Stimulated activated CD8-positive, alpha-beta memory T cell treated with anti-CD3 and anti-CD28 coated beads, Interleukin-7, amount 100 ng/mL, for 4 hours (primary cell): ENCODE measurements at places on chromosomes 1 and 21.

DNA sequence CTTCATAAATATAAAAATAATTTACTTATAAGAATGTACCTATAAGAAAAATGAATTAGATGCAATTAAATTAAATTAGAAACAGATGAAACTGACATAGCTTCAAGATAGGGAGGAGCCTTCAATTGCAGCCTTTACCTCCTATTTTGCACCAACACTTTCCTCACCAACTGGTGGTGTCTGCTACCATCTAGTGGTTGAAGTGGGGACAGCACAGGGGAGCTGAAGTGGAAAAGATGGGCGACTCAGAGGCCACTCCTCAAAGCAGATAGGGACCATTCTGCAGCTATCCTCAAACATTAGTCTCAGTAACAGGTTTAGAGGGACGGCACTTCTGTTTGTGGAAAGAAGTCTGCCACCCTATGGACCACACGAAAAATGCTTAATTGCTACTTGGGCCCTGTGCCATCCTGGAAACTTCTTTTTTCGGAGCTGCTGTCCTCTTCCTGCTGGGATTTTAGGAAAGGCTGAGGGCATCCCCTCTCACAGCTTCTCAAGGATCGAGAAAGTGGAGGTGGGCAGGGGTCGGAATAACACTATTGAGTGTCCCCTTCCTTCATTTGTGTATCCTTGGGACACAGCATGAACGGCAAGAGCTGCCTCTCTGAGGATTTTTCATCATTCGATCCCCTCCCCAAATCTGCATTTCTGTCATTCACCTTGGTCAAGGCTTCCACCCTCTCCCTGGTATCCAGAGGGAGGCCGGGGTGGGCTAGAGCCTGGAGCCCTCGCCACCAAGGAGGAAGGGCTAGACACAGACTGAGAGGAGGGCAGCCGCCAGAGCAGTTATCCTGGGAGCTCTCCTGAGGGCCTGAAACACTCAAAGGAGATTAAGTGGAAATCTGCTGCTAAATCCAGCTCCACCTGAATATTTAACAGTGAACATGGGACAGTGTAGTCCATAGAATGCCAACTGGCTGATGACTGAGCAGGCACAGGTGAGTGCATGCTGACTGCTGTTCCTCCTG is 9.6 kb downstream of the PROK1 start:
- DNase-seq = peak; percentile 74

DNA sequence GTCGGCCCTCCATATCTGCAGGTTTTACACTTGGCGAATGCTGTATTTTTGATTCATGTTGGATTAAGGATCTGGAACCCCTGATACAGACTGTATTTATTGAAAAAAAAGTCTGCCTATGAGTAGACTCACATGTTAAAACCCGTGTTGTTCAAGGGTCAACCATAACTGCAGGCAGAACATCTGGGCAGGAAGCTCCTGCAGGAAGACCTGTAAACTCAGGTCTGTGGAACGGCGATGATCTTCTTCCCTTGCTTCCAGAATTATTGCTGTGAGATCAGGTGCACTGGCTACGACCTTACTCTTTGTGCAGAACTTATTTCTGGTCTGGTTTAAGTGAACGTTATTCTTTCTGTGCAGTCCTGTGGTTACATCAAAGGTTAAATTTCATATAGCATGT is 96.6 kb downstream of the DISC1 start:
- DNase-seq = no peak

- DNase-seq = no peak
Measured at GRCh38 chr1:30699762-30700161, 23.6 kb downstream of the MATN1 start.

- no peak for DNase-seq
Measured at GRCh38 chr1:186307445-186307844, 67.6 kb downstream of the TPR start.

- DNase-seq = no peak
Measured at GRCh38 chr1:180751921-180752320, 120.1 kb downstream of the XPR1 start.

DNA sequence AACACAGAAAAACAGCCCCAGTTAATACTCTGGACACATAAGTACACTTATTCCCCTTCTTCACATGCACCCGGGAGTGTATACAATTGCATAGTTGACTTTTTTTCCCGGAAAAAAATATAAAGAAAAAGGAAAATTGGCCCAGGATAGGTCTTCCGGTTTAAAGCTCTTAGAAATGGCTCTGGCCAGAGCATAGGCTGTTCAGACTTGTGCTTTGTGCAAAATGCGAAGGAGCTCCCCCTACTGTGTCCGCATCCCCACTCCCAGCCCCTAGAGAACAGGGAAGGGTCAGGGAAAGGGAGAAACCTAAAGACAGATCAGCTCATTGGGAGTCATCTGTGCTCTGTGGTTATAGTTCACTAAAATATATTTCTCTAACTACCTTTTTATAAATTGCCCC is 5.5 kb upstream of the MTMR11 start:
- no peak for DNase-seq

- DNase-seq = no peak
Measured at GRCh38 chr1:231039161-231040018, 664 bp downstream of the FAM89A start.

- DNase-seq = no peak
Measured at GRCh38 chr1:161082483-161082882, 6.9 kb downstream of the NECTIN4 start.

GRCh38 chr1:114745291-114745690 is 12.5 kb downstream of the CSDE1 start:
- no peak for DNase-seq

- DNase-seq = no peak
Measured at GRCh38 chr1:158076441-158076840, 83.0 kb downstream of the KIRREL1 start.

DNA sequence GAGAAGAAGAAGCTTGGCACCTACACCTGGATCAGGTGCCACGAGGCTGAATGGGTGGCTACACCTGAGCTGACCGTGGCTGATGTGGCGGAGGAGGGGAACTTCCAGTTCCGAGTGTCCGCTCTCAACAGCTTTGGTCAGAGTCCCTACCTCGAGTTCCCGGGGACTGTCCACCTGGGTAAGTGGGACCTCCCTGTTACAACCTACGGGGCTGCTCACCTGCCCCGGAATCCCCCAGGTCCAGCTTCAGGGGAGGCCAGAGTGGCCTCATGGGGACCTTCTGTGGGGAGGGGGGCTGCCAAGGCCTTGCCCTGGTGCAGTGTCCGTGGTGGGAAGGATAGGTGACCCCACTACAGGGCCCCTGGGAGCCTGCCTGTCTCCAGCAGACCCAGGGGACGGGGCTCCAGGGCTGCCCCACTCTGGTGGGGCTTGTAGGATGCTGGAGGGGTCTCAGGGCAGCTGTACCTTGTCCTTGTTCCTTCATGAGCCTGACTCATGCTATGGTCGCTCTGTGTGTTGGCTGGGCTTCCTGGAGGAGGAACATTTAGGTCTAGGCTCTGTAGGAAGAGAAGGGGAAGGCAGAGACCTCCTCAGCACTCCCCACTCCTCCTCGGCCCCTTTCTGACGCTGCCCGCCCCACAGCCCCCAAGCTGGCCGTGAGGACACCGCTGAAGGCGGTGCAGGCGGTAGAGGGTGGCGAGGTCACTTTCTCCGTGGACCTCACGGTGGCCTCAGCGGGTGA is 7.2 kb downstream of the OBSCN start:
- no peak for DNase-seq

GRCh38 chr21:32370998-32371766 is 21.6 kb downstream of the URB1 start:
- DNase-seq = no peak

- DNase-seq = no peak
Measured at GRCh38 chr1:153544453-153545066, 1.0 kb downstream of the S100A4 start.

GRCh38 chr1:205230982-205231381 is 3.2 kb downstream of the TMCC2 start:
- DNase-seq = no peak

GRCh38 chr1:7953850-7954609 is 7.5 kb upstream of the PARK7 start:
- peak; percentile 87 for DNase-seq

DNA sequence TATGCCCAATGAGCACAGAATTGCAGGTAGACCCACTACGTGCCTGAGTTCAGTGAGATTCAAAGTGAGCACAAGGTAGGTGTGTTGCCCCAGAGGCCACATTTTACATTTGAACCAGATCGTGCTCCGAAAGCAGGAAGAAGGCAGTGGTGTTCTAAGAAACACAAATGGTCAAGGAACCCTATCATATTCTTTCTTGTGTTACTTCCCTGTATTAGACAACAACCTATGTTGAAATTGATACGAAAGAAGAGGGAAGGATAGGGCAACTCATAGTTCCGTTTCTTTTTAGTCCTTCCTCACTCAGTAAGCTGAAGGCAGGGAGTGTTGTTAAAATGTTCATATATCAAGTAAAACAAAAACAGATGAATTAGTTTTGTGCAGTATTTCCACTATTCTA is 33.9 kb downstream of the OLFML2B start:
- DNase-seq = no peak

GRCh38 chr1:73839922-73840321 is 358.1 kb downstream of the LRRIQ3 start:
- DNase-seq = no peak

DNA sequence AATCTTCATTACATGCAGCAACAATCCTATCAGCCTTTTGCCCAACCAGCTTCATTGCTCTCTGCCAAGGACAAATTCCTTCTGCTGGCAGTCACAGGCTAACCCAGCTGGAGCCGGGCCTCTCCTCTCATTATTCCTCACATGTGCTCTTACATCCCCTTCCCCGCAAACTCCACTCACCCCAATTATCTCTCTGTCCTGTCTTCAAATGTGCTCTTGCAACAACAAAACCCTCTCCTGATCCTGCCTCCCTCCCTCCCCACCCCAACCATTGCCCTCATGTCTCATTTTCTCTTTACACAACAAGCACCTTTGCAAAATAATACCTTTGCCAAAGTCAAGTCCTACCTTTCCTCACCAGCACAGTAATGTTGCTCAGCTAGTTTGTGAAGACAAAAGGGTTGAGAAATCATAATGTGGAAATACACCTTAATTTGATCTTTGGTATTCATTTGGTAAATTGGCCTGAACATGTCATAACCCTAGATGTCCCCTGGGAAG is 36.0 kb upstream of the DHCR24 start:
- DNase-seq = no peak

GRCh38 chr1:68103884-68104554 is 53.6 kb upstream of the DIRAS3 start:
- DNase-seq = no peak

DNA sequence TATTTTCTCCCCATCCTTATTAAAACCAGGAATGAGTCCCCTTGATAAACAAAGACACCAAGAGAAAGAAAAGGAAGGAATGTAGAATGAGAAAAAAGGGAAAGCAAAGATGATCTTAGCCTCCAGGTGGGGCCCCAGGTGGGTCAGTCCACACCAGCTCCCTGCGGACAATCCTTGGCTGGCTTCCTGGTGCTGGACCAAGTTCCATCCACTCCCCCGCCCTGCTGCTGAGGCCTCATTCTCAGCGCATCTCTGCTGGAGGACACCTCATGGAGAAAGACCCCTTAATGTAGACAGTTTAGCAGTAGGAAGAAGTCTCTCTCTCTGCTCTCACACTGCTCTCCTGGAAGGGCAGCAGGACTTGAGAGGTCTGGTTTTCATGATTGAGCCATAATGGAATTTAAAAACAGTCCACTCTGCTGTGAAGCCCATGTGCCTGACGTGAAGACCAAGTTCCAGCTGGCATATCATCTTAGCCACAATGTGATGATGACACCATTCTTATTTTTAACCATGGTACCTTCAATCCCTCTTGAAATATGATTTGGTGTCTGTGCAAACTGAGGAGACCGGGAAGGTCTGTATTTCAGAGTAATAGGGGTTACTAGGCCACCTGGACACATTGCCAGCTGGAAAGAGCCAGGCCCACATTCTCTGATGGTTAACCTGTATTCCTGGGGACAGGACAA is 83.1 kb downstream of the WLS start:
- no peak for DNase-seq

GRCh38 chr1:156284112-156284511 is at the start of gene TMEM79:
TMEM79 (plus strand) TSS chr1:156284325; CDS start chr1:156285227, 902 bp downstream.
- DNase-seq = no peak

DNA sequence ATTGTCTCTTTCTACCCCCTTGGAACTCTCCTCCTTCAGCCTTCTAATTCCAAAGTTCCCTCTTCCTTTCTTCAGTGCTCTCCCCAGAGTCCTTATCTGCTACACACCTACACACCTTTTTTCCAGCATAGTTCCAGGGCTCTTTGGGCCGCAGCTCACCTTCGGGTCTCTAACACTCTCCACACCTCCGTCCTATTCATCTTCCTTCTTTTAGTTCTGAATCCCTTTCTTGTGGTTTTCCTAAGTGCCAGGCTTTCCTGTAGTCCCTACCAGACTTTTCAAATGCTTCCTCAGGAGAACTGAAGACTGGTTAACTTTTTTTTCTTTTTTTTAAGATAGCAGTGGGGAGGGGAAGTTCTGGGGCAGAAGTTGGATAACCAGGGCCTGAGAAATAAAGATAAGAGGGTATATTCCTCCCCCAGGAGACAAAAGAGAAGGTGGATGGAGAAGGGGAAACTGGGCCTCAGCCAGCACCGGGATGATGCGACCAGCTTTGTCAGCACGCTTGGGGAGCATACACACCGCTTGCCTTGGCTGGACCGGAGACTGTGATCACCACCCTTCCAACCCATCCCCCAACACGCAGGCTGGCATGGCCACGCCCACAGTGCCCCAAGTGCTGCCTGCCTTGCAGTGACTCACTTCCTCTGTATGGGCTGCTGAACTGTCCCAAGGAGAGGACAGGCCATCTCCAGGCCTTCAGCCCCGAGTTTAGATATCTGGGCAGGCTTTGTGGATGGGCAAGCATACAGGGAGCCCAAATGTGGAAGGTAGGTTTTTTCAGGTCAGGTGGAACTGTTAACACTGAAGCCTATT is 2.5 kb upstream of the CERS2 start:
- DNase-seq = peak; percentile 65

DNA sequence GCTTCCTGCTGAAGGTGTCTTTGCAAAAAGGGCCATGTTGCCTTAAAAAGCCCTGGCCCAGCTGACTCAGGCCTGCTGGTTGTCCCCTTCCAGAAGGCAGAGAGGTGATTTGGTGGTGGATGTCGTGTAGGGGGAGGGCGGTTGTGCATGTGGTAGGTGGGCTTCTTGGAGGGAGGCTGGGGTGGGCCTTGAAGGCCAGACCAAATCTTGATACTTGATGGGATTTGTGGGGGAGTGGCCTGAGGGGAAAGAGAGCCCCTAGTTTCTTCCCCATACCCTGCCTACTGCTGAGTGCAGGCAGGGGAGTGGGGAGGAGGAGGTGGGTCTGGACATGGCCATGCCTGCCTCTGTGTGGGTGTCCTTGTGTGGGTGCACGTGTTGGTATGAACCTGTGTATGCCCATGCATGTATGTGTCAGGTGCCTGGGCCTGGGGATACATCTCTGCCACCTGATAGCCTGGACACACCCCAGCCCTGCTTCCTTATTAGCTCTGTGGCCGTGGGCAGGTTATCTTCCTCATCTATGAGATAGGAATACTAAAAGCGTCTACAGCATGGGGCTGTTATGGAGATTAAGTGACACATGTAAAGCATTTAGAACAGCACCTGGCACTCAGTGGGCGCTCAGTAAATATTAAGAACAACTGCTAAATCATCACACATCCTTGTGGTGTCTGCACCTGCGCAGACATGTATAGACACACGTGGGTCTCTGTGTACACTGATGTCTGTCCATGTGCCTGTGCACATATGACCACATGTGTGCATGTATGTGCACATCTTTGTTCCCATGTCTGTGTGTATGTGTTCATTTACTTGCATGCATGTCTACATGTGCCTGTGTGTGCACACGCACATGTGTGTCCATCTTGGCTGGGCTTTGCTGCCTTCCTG is 17.0 kb downstream of the FAM151A start:
- no peak for DNase-seq
